ENCODE measurements at places on chromosomes 3 and 15. TPM values are rescaled to one million over a fixed set of nuclear protein-coding genes. Genes with fewer than 3 reads are reported as not detected.

The EBLN2 gene
- 5.8 TPM for total RNA-seq

The DLEC1 gene
- total RNA-seq = 0.09 TPM

The ZNF717 gene
- total RNA-seq = 20.4 TPM

The MYLK gene
- total RNA-seq = 74.7 TPM

The FRMD5 gene
- 16.3 TPM for total RNA-seq

- DNase-seq = no peak
These were observed 1.7 kb downstream of the RASSF1 start for GRCh38 chr3:50338965-50339364.

DNA sequence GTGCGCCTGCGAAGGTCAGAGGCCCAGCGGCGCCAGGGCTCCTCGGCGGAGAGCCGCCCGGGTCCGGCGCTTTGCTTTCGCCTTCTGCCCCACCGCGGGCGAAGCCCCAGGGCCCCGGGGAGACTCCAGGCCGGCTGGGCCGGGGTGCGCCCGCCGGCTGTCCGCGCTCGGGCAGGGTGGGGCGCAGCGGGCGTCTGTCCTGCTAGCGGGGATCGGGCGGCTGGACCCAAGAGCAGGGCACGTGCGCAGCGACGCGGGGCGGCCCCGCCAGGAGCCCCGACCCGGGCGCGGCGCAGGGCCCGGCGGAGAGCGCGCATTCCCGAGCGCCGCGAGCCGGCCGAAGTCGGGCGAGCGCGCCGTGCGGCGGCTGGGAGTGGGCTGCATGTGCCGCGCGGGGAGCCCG, 569 bp upstream of the ALDH1A3 start:
- no peak for DNase-seq

GRCh38 chr3:14839236-14839635, 20.5 kb downstream of the FGD5 start:
- DNase-seq = no peak

- DNase-seq = no peak
These were observed 114.2 kb upstream of the SLC7A14 start for GRCh38 chr3:170700054-170700404.

DNA sequence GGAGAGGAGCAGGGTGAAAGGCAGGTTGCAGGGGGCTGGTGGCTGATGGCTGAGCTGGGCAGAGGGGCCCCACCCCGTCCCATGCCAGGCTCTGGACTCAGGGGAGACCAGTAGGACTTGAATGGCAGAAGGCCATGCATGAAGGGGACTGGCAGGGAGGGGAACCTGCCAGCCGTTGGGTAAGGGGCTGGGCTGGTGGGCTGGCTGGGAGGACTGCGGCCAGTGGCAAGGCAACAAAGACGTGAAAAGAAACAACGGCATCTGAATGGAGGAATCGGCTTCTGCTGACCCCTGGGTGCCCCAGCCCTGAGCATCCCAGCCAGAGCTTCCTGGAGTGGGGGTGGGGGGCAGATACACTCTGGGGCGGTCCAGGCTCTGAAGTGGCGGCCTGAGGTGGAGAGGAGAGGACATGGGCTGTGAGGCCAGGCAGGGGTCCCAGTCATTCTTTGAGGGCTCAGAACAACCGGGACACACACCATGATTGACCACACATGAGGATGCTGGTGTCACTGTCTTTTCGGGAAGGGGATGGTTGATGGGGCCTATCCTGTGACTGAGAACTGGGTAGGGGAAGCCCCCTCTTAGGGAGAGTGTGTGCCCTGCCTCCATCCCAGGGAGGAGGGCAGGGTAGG, 11.7 kb downstream of the GLYCTK start:
- no peak for DNase-seq

GRCh38 chr15:55633731-55634130, 45.6 kb upstream of the PYGO1 start:
- no peak for DNase-seq

Data from fibroblast of the aortic adventitia (primary cell).